ENCODE measurements at places on chromosomes 5 and 9.

DNA sequence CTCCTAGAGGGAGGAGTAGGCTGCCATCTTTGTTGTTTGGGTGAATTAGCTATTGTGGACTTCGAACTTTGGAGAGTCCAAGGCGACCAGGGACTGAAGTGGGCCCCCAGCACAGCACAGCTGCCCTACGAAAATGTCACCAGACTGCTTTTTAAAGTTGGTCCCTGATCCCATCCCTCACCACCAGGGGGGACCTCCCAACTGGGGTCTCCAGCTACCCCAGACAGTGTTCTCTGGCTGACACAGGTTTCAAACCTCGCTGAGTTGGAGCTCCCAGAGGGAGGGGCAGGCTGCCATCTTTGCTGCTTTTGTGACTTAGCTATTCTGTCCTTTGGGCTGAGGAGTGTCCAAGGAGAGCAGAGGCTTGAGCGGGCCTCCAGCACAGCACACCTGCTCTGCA, 45.7 kb upstream of the ADRB2 start:
- no peak for DNase-seq

GRCh38 chr9:107492381-107492970, 2.9 kb upstream of the KLF4 start:
- DNase-seq, result peak; percentile 22

- peak; percentile 18 for DNase-seq
Measured at GRCh38 chr5:891117-891836, 1.3 kb downstream of the BRD9 start.

- no peak for DNase-seq
Measured at GRCh38 chr9:73844135-73844534, 653.0 kb upstream of the RORB start.

DNA sequence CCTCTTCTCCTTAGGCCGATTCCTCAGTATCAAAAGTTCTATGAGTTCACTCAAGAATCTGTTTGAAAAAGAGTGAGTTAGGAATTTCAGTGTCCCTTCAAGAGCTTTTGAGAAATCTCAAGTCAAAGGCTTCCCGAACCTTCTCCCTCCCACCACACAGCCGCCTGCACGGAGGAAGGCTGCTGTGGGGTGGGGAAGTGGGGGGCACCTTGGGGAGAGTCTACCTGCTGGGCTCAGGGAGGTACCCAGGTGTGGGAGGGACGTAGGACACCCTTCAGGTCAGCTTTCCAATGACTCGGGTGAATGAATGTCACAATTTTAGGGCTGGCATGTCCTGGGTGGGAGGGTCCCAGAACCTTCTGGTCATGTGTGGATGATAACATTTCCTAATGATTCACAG, 17.5 kb downstream of the CXCL14 start:
- DNase-seq, result no peak

GRCh38 chr5:3736926-3737325, 141.3 kb downstream of the IRX1 start:
- no peak for DNase-seq

- no peak for DNase-seq
Measured at GRCh38 chr9:21746550-21746949, 55.9 kb upstream of the MTAP start.

DNA sequence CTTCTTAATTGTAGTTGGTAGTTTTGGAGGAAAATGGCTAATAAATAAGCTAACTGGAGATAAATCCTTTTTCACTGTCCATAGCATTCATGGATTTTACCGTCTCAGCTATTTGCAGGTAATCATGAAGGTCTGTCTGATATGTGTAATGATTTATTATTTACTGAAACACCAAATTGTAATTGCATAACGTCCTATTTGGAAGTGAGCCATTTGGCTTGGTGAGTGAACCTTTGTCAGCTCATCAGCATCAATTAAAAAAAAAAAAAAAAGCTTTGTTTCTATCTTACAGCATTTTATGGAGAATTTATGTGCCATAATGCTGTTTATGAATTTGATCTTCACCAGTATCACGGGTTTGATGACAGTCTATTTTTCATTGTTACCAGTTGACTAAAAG, 20.2 kb downstream of the RECK start:
- no peak for DNase-seq

DNA sequence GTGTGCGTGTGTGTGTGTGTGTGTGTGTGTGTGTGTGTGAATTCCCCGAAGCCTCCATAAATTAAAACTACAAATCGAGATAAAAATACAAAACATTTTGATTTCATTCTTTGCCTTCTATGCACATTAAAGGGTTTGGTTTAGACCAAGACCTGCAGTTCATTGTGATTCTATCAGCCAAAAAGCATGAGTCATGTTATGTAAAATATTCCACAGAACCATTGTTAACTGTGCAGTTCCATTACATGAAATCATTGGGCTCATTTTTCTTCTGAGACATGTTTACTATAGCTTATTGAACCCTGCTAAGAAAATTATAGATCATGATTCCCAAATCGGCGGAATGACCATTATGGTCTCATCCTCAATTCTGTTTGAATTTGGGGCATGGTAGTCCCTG, 11.7 kb downstream of the CAVIN4 start:
- DNase-seq, result peak; percentile 68

GRCh38 chr5:31604644-31605043, 34.3 kb upstream of the PDZD2 start:
- DNase-seq, result no peak

GRCh38 chr9:133277467-133277866, 2.5 kb upstream of the ABO start:
- DNase-seq, result no peak

DNA sequence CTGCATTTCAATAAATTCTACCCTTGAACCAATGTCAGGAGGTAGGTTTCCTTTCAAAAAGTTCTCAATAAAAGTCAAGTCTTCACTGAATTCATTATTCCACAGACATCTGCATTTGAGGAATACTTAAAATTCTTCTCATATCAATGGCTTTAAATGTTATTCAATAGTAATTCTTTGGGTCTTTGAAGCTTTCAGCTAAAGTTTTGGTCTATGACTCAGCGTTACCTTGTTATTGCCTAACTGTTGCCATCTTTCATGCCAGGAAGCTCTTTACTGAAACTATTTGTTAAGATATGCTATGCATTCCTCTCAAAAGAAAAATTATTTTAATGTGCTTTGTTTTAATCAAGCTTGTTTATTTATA, 170.5 kb downstream of the NNT start:
- peak; percentile 85 for DNase-seq

- no peak for DNase-seq
Measured at GRCh38 chr5:14710313-14710994, 45.9 kb downstream of the OTULIN start.

DNA sequence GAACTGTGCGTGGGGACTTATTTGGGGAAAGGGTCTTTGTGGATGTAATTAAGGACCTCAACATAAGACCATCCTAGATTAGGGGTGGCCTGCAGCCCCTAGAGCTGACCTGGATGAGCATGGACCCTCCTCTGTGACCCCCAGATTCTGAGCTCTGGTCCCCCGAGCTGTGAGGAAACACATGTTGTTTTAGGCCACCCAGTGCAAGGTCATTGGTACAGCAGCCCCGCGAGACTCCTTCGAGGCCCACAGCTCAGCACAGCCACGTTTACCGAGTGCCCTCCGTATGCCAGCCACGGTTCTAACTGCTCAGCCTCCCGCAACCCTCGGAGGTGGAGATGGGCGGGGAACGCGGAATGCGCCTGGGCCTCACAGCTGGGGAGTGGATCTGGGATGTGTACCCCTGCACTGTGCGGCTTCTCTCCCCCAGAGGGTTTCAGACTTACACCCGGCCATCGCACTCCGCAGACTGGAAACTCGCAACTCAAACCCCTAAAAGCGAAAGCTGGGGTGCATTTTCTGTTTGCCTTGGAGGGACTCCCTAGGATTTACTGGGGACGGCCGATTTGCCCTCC, 4.5 kb upstream of the GPSM1 start:
- no peak for DNase-seq

- no peak for DNase-seq
Measured at GRCh38 chr5:74623748-74624408, 16.6 kb downstream of the ENC1 start.

- DNase-seq, result no peak
Measured at GRCh38 chr9:134030821-134031470, 5.7 kb downstream of the BRD3OS start.

DNA sequence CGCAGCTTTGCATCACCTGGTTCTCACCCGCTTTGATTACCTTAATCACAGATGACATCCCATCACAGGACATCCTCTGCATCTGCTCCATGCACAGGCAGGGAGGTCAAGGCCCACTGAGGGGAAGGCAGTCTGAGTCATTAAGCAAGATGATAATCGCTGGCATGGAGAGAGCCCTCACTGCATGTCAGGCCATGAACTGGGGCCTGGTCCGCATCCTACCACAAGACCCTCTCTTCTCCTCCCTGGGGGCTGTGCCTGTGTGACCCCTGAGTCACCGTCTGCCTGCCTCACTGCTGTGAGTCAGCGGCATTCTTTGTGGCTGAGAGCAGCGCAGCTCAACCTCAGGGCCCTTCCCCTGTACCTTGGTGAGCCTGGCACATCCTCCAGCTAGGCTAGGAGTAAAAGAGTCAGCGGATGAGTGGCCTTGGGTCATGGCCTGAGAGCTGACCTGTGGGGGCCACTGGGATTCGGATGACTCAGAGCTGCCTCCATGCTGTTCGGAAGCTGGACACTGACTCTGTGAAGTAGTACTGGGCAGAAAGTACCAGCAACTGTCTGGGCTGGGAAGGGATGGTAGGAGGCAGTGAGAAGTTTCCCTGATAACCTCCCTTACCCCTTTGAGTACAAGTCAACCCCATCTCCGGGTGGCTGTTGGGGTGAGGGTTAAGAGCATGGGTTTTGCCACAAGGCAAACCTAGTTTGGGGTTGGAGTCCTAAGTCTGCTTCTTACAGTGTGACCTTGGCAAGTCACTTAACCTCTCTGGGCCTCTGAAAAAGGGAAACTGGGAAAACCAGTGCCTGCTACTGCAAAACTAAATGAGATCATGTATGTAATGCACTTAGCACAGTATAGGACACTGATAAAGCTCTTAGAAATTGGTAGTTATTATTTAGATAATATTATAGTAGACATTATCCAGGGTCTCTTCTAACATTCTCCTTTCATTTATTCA, 14.6 kb upstream of the ARSI start:
- peak; percentile 97 for DNase-seq

GRCh38 chr9:12705738-12706391, 12.7 kb downstream of the TYRP1 start:
- no peak for DNase-seq

DNA sequence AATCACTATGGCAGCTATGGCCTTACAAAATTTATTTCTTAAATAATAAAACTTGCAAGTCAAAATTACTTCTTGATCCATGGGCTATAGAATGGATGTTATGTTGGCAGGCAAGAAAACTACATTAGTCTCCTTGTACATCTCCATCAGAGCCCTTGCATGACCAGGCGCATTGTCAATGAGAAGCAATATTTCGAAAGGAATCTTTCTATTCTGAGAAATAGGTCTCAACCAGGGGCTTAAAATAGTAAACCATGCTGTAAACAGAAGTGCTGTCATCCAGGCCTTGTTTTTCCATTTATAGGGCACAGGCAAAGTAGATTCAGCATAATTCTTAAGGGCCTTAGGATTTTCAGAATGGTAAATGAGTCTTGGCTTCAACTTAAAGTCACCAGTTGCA, 220.1 kb downstream of the SREK1 start:
- DNase-seq, result no peak
